ENCODE measurements at places on chromosomes 11 and 22.

DNA sequence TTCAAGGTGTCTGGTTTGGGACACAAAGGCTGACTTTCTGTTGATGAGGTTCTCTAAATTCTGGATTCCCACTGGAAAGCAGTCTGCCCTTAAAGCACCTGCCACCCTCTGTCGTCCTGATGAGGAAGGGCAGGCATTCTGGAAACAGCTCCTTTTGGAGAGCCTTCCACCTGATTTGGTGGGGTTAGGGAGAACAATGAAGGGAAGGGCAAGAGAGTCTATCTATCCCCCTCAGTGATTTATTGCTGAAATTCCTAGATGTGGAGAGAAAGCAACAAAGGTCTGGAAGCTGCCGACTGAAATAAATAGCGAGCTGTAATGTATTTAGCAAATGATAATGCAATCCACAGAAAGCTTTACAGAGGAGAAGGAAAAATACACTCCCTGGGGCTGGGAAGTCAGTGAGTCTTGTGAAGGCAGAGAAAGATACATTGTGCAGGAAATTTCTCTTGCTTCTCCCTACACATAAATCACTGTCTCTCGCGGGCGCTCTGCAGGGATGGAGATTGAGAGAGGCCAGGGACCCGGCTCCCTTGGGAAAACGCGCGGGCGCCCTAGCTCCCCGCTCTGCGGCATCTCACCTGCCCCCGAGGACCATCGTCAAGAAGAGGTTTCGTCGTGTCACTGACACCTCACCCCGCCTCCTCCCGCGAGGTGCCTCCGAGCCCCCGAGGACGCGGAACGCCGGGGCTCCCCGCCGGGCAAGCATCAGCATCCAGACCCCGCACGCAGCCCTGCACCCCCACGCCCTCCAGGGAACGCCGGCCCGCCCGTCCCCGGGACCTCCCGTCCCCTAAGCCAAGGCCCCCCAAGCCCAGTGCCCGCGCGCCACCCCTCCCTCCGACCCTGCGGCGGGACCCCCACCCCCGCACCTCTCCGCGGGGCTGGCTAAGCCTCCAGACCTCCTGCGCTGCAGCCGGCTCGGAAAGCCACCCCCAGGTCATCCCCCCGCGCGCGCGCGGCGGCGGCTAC lies 673 bp downstream of the CDON start:
- no peak for DNase-seq

- no peak for DNase-seq
Measured at GRCh38 chr11:126387857-126388256, 32.4 kb downstream of the ST3GAL4 start.

- DNase-seq: no peak
Measured at GRCh38 chr11:120536797-120537169, 25.2 kb downstream of the GRIK4 start.

DNA sequence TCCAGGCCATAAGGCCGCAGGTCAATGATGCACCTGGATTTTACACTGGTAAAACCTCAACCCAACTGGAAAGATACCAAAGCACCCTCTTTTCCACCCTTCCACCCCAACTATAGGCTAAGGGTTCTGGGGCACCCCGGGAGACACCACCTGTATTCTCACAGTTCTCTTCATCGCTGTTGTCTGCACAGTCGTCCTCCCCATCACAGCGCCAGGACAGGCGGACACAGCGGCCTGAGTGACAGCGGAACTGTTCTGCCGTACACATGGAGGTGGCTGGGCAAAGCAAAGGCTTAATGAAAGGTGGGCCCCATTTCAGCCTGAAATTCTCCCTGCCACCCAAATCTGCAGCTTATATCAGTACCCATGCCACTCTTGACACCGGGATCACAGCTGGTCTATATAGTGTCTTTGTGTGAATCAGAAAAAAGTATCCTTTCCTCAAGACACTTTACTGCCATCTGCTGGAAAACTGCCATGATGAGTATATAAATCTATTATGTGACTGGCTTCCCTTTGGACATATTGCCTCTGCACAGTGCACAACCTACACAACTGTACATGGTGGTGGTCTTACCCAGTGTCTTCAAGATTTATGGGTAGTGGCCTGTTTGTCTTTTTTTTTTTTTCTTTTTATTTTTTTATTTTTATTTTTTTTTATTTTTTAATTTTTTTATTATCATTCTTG lies 21.5 kb downstream of the LRP4 start:
- DNase-seq: no peak

DNA sequence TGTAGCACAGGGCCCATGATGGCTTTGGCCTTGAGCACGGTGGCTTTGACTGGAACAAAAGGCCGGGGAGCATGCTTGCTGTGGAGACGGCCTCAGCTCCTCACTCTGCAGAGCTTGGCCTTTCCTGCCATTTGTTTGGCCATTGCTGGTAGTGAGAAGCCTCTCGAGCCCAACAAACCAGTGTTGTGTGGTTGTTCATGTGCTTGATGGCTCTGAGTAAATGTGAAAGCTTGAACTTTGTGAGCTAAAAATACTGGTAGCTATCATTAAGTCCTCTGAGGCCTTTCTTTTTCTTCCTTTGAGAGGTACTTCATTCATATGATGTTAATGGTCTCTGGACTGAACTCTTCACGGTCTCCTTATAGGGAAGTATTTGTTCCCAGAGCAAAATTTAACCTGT lies 39.6 kb downstream of the NAT10 start:
- DNase-seq: no peak
